Stimulated activated CD8-positive, alpha-beta memory T cell treated with anti-CD3 and anti-CD28 coated beads, Interleukin-4, amount 100 ng/mL, for 4 hours (primary cell): ENCODE measurements at places on chromosomes 3 and 15.

- DNase-seq, result no peak
Observed at GRCh38 chr3:128473180-128473519, 6.5 kb upstream of the DNAJB8 start.

DNA sequence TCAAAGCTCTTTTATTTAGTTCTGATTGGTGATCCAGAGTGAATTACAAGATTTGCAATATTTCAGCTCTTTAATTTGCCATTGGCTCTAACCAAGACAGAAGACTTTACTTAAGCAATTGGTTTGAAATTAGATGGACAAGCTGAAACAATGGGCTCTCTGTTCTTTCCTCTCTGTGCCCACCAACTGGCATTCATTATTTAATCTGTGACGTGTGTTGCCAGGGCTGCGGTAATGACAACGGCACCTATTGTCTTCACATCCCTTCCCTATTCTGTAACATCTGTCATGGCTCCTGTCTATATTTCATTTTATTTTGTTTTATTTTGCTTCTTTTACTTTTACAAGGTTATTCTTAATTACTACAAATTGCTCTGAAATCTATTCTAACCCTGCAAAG is 33.9 kb downstream of the PLD1 start:
- no peak for DNase-seq

- DNase-seq, result no peak
Observed at GRCh38 chr3:131795390-131796090, 239.3 kb downstream of the CPNE4 start.

GRCh38 chr15:77001351-77001750 is 6.4 kb downstream of the PSTPIP1 start:
- no peak for DNase-seq

GRCh38 chr15:40498418-40498817 is 27.6 kb downstream of the CHST14 start:
- DNase-seq, result no peak

- DNase-seq, result no peak
Observed at GRCh38 chr3:105322570-105323273, 44.0 kb upstream of the ALCAM start.

DNA sequence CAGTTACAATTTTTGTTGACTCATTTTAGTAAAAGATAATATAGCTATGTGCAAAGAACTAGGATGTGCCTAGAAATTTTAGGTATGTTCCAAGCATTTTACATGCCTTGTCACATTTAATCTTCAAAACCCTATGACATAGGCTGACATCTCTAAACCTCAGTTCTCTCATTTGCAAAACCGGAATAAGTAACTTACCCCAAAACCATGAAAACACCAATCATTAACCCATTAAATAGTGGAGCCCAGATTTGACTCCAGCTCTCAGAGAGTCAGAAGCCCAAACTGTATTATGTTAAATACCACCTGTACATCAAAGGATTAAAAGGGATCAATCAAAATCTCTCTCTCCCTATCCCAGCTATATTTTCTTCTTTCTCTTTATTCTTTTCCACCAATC is 36.6 kb downstream of the GSK3B start:
- no peak for DNase-seq

DNA sequence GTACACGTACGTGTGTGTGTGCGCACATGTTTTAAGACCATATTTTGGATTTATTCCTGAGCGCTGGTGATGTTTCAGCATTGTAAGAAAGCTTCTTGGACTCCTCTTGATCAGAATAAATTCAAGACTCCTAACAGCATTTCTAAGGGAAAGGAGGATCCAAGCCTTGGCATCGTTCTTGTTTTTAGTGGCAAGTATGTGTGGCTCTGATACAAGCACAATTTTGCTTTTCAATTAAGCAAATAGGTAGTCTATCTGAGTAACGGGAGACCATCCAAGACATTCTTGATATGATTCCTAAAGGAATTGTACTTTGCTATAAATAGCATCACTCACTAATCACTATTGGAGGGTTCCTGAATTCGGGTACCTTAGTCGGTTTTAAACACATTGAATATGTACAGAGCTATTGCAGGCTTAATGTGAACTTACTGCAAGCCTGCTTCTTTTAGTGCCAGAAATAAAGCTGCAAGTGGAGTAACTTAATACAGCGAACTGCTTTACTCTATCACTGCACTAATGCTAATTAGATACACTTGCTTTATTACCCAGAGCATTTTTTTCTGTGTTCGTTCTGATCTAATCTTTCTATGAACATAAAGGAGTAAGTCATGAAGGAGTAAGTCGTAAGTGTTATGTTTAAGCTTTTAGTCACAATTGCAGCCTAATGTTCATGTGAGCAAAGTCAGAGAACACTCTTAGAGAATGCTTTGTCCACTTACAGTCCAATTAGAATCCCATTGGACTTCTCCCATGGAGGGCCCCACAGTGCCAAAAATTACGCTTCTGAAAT is 186.3 kb downstream of the MCTP2 start:
- DNase-seq, result no peak

DNA sequence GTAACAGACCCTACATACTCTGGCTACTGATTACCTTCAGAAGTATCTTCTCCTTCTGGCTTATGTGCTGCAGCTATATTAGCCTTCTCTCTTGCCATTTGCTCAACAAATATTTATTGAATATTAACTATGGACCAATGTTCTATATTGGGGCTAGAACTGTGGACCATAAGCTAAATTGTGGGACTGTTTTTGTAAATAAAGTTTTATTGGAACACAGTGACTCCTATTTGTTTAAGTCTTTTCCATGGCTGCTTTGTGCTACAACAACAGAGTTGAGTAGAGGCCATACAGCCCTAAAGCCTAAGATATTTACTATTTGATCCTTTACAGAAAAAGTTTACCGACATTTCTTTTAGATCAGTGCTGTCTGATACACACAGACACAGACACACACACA is 20.3 kb upstream of the XIRP1 start:
- no peak for DNase-seq

- DNase-seq, result no peak
Observed at GRCh38 chr15:42121021-42121420, 26.7 kb upstream of the PLA2G4D start.

GRCh38 chr15:68184616-68185480 is 20.3 kb downstream of the CALML4 start:
- DNase-seq, result no peak

GRCh38 chr3:7410782-7411181 is 549.9 kb downstream of the GRM7 start:
- no peak for DNase-seq

DNA sequence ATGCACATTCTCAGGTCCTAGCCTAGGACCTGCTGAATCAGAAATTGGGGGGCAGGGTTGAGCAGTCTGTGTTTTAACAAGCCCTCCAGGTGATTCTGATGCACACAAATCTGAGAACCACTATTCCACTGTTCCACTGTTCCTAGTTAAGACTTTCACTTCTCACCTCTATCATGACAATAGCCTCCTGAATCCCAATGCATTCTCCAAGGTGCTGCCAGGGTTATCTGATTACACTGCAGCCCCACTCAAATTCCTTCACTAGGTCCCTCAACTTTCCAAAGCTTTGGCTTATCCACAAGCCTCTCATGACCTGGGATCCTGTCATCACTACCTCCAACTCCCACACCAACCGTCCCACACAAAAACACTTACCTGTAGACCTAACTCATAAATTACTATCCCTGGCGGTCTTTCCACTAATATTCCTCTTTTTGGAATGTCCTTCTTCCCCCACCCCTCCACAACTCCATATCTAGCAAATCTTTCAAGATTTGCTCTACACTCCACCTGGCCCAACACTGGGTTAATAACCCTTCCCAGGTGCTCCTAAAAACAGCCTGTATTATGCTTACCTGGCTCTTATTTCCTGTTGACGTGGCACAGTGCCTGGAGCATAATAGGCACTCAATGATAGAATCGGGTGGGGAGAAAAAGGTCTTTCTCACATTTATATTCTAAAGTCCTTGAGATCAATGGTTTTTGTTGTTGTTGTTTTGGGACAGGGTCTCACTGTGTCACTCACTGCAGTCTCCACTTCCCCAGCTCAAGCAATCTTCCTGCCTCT is 27.2 kb downstream of the TBL1XR1 start:
- DNase-seq, result no peak

- DNase-seq, result no peak
Observed at GRCh38 chr15:64004587-64004986, 41.7 kb downstream of the DAPK2 start.

- no peak for DNase-seq
Observed at GRCh38 chr15:69997813-69998212, 99.9 kb downstream of the TLE3 start.

DNA sequence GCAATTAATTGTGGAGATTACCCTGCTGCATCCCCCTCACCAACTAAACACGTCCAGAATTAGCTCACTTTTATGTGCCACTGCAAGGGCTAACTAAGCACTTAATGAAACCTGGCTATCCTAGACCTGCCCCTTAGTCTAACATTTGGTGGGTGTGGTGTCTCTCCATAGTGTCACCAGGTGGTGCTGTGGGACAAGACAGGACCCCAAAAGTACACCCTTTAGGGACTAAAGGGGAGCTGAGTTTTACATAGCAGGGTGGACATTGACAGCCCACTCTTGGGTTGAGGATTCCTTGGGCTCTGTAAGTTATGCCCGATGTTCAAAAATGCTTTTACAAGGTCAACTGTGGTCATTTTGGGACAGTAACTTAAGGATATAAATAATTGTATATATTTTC is 5.7 kb downstream of the DUT start:
- no peak for DNase-seq

DNA sequence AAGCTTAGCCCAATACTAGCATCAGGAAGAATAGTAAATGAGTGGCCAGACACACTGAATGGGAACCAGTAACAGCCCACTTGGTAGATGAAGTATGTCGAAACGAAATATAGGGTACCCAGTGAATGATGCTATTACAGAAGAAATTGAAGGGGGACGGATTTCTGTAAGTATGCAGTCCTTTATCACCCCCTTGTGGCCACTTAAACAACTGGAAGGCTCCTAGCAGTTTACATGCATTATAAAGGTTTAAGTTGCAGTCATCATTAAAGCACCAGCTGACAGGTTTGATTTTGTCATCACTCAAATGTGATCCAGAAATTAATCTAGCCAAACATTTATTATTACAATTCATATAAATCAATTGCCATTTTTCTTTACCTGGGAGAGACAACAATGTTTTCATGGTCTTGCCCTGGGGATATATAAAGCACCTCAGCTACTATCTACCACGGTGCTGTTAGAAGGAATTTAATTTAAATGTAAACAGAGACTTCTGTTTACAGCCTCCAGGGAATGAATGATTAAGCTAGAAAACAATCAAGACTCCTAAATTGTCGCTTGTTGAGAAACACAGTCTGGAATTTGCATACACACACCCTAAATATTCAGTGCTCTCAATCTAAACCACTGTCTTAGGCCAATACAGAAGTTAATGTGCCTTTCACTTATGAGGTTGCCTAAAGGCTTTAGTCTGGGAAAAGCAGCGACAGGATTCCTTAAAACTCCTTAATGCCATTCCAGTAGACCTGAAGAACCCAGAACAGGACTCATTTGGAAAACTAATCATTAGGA is 7.8 kb downstream of the EIF1B start:
- DNase-seq, result peak; percentile 7

DNA sequence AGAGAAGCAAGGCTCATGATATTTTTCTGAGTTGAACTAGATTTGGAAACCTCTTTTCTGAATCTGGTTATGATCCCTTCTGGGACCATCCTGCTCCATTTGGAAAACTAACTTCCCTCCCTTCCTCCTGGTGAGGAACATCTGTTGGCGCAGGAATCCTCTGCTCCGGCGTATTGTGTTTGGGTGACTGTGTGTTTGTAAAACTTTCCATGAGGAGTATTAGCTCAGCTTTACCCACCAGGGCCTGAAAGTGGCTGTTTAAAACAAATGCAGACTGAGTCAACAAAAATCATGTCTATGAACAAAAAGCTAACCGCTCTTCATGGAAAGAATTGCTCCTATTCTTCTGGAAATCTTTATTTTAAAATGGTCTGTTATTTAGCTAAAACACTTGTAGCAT is 17.7 kb downstream of the STARD9 start:
- no peak for DNase-seq

DNA sequence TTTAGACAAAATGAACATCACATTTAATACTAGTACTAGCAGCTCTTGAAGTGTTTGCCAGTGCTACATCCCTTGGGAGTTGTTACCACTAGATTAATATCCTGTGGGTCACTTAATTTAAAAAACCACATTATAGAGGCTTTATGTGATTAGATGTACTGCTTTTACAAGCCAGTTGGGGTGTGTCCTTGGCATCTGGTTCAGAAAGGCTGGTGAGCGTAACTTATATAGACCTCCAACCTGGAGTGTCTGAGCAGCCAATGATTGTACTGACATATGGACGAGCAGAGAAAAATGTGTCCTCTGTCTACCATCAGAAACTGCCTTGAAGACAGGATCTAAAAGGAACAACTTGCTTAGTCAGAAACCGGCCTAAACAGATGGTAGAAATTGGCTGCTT is 306.2 kb upstream of the ATP11B start:
- DNase-seq, result no peak

DNA sequence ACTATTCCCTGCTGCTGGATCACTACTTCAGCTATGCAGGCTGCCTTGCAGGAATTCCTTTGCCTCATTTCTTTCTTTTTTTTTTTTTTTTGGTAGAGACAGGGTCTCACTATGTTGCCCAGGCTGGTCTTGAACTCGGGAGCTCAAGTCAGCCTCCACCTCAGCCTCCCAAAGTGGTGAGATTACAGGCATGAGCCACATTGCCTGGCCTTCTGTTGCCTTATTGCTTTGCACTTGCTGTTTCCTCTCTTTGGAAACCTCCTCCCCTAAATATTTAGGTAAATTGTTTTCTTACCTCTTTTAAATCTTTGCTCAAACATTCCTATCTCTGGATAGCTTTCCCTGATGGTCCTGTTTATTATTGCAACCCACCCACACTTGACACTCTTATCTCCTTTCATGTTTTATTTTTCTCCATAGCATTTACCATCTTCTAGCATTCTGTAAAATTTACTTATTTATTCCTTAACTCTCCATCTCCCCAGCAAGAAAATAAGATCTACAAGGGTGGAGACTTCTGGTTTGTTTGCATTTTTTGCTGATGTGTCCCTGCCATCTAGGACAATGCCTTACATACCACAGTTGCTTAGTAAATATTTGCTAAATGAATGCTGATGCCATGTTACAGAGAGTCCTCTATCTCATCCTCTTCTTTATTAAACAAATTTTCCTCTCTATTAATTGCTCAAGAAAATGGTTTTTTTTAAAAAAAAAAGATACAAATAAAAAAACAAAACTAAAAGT is 134.8 kb downstream of the P2RY1 start:
- DNase-seq, result no peak

- DNase-seq, result no peak
Observed at GRCh38 chr15:84955089-84955848, 26.4 kb upstream of the PDE8A start.

DNA sequence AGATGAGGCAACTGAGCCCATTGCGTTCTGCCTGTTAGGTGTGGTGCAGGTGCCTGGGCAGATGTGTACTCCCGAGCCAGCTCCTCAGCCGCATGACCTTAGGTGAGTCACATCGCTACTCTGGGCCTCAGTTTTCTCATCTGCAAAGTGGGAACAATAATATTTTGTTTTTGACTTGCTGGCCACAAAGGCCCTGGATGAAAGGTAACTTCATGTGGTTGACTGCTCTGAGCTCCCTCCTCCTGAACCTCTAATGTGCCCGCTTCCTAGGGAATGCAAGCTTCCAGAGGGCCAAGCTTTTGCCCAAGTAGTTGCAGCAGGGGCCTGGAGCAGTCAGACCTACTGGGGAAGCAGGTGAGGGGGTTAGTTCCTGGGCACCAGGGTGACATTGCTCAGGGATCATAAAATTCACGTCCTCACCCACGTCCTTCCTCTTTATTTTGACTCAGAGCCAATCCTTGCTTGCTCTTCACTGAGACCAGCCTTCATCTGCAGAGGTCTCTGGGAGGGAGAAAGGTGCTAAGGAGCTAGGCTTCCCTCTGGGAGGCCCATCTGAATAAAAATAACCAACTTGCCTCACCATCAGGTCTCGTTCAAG is 149.0 kb upstream of the TLE3 start:
- DNase-seq, result no peak
